ENCODE measurements at places on chromosomes 6 and 20.

DNA sequence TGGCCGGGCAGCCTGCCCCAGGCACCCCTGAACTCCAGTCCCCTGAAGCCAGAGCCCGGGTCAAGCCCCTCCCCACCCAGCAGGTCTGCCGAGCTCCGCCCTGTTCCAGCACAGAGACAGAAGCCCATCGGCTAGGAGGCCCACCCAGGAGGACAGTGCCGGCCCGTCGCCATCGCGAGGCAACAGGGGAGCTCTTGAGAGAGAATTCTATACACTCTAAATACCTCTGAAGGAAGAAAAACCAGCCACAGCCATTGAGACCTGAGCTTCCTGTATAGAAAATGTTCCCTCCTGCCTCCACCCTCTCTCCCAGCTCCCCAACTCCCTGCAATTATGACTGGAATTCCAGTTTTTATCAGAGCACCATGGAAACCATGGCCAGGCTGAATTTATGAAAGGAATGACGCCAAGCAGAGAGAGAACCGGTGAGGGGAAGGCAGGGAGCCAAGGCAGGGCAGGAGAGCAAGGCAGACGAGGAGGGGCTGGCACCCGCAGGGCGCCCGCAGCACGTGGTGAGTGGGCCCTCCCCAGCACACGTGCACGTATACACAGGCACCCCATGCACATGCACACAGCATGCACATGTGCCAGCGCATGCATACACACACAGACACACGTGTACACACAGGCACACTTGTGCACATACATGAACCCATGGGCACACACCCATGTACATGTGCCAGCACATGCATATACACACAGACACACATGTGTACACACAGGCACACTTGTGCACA, 27.6 kb upstream of the MRGBP start:
- DNase-seq, result no peak

DNA sequence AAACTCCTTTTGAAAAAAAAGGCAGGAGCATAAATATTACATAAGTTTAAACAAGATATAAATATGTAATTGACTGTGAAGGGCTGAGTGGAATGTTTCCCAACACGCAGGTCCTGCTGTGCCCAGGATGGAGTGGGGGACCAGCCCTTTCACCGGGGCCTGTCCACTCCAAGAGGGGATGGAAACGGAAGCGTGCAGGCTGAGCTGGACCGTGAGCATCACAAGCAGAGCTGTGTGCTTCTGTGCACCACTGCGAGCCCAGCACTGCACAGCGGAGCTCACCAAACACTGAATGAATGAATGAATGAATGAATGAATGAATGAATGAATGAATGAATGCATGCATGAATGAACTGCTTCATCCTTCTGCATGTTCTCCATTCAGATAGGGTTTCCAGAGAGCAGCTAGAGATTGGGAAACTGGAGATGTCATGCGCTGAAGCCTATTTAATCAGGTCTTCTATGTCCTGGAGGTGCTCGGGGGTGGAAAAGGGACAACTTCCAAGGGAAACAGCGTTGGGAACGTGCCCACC, 157.7 kb downstream of the ANKRD60 start:
- DNase-seq, result no peak

DNA sequence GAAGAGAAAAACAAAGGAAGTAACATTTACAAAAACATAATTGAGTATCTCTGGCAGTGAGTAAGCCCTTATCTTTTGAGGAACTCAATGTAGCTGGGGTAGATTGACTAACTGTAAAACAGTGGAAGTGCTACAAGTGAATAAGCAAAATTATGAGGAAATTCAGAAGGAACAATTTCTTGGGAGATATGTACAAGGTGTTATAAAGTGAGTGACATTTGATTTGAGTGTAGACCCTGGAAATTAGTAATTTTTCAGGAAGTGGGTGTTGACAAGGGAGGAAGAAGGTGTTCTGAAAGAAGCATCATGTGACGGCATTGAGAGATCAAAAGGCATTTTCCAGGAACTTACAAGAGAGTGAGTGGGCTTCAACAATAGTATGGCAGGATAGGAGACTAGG, 22.2 kb downstream of the XRN2 start:
- DNase-seq, result no peak

DNA sequence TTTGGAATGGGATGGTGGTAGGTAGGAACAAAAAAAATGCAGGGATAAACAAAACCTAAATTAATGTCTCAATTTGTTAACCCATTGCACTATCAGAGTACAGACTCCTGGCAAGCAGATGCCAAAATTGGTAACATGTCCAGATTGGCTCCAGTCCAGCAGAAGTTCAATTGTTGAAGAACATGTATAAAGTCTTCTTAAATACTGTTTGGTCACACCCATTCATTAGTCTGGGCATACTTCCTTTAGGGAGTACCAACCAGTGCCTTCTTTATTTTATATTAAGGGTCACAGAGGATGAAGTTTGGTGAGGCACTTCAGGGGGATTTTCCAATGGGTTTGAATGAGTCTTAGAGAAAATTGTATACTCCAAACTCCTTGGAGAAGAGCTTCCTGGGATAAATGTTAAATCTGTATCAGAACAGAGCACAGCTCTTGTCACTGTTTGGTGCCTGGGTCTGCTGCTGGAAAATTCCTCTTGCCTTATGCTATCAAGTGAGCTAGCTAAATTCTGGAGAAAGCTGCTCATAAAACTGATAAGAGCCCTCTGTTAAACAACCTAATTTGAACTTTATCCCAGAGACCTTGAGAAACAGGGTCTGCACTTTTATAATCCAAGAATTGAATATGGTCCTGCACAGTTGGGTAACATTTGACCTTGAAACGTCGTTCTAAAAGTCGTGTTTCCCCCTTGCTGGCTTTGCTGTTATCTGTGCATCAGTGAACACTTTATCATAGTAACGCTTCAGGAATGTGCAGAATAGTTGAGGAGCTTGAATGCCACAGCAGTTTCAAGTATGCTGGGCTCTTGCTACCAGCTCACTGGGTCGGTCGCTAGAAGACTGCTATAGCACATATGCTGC, 334.1 kb upstream of the CITED2 start:
- DNase-seq, result no peak

DNA sequence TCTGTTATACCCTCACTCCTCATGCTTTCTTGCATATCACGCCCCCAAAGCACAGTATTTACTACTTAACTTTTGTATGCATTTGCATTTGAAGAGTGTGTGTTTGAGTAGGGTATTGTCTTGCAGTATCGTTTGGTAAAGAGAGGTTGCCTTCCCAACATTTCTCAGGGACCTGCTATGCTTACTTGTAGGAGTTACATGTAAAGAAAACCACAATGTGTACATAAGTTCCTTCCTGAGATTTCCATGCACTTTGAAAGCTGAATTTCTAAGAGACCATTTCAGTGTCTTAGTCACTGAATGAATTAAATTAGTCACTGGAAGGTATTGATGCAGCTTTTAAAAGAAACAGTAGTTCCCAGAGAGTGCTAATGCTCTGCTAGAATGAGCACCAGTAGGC, 159.3 kb upstream of the LAMA2 start:
- DNase-seq, result no peak

- DNase-seq, result no peak
Measured at GRCh38 chr6:158481690-158482473, 78.0 kb upstream of the TMEM181 start.

GRCh38 chr20:24981790-24982189, 10.8 kb downstream of the APMAP start:
- DNase-seq, result no peak

DNA sequence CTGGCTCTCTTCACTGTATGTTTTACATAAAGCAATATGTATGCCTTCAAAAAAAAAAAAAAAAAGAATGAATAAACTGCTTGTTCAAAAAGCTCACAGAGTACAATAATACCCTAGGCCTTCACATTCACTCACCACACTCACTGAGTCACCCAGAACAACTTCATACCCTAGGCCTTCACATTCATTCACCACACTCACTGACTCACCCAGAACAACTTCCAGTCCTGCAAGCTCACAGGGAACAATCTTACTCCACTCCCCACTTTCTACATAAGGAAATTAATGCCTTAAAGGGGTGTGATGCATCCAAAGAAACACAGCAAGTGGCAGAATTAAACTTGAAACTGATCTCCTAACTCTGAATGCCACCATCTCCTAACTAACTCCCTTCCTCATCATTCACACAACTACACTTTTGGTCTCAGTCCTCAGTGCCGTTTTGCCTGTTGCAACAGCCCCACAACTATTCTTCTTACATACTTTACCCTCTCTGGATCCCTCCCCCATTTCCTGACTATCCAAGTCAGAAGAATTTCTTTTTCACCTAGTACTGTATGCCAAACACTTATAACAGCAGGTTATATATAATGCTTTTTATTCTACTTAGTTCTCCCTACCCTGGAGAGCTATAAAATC, 34.2 kb downstream of the NHSL1 start:
- no peak for DNase-seq

DNA sequence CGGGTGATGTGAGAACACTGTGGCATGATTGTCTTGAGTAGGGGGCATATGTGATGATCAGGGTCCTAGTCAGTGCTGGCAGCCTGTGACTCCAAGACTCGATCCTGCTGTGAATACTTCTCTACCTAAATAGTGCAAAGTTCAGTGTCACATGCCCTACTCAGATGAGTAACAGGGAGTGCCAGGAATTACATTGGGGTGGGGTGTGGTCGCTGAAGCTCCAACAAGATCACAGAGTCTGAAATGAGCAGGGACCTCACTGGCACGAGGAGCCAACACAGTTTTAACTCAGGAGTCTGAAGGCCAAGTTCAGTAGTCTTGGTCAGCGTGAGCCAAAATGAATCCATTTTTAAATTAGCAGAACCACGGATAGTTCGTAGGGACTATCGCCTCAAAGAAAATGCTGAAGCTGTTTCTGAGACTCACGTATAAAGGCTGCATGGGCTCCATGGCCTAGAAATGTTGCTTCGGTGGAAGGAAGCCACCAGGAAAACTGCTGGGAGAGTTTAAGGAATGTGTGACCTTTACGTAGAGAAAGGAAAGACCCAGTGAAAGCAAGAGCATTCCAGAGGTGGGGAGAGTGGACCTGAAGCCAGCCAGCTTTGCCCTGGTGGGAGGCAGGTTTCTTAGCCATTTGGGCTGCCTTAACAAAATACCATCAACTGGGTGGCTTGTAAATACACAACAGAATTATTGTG, 72.2 kb downstream of the RPP40 start:
- no peak for DNase-seq
